ENCODE measurements at places on chromosomes 16 and 17.

DNA sequence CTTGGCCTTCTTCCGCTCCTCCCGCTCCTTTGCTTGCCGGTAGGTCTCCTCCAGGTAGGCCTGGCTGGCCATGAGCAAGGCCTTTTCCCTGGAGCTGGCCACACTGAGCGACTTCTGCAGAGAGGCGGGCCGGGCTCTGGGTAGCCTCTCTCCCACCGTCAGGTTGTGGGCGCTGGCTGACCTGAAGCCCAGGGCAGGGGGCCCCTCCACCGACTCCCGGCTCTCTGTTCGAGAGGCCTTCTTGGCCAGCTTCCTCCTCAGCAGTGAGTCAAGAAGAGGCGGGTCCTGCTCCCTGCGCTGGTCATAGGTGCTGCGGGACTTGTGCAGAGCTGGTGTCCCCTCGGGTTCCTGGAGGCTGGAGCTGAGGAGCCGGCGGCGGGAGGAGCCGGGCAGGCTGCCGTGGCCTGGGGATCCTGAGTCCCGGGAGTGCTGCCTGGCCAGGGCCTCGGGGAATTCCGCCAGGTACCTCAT, 12.8 kb downstream of the GPR179 start:
- DNase-seq = no peak

DNA sequence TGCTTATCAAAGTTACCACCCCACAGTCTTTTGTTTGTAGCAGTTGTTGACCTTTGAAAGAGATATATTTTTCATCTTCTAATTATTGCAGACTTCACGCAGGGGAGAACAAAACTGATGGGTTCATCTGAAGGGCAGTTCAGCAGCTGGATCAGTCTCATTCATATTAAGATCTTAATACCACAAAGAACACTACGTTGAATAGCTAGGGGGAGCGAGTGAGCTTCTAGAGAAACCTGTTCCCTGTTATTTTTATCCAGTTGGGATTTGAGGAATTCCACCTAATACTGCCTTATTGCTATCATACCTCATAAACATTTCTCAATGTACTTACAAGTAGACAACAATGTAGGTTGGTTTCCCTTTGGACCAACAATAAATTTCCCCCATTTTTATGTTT, 306.1 kb upstream of the KIF2B start:
- DNase-seq = no peak

DNA sequence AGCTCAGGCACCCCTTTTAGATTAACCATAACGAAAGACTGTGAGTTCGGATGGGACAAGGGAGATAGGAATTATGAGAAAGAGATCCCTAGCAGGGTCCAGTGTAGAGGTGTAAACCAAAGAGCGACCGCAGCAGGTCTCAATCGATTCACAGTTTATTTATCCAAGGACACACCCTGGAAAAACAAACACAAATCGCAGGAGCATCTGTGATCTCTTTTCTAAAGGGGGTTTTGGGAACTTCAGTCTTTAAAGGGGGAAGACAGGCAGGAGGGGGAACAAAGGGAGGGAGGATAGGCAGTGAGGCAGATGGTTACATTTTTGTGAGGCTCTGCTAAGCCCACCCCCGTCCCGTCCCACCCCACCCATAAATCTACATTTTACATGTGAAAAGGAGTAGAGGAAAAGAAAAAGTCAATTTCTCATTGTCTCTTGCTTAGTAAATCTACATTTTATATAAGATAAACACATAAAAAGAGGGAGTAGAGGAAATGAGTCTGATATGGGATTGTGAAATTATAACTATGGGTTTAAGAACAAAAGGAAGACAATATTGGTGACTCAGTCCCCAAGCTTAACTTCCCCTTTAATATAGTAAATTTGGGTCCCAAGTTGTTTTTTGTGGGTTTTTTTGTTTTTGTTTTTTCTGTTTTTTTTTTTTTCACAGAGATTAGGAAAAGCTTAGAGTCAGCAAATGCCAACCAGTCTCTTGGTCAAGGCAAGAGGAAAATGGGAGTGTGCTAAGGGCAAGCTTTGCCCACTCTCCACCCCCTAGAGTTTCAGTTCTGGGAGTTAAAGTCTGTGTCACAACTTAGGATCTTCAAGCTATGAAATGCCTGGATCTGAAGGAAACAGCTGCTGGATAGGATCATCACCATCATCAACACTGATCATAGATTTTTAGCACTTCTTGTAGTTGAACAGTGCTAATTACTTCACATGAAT, 160.9 kb upstream of the CDH5 start:
- no peak for DNase-seq

DNA sequence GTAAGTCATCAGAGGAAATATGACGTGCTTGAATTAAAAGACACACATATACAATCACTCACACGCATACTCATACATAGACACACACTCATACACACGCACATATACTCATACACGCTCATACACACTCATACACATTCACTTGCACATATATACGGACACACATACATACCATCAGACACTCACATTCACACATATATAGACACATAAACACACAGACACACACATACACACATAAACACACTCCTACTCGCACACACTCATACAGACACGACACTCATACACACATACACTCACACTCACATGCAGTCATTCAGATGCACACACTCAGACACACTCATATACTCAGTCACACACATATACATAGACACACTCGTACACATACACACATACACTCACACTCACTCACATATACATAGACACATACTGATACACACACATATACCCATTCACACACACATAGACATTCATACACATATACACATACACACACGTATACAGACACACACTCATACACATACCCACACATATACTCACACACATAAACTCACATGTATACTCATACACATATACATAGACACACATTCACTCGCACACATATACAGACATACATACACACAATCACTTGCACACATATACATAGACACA, 24.9 kb upstream of the NUDT16L1 start:
- DNase-seq = no peak

- no peak for DNase-seq
Measured at GRCh38 chr16:84500531-84500930, 3.9 kb downstream of the MEAK7 start.

- DNase-seq = peak; percentile 60
Measured at GRCh38 chr17:1873418-1873817, 43.6 kb downstream of the RPA1 start.

GRCh38 chr16:87534030-87534653, 41.3 kb upstream of the ZCCHC14 start:
- DNase-seq = no peak

DNA sequence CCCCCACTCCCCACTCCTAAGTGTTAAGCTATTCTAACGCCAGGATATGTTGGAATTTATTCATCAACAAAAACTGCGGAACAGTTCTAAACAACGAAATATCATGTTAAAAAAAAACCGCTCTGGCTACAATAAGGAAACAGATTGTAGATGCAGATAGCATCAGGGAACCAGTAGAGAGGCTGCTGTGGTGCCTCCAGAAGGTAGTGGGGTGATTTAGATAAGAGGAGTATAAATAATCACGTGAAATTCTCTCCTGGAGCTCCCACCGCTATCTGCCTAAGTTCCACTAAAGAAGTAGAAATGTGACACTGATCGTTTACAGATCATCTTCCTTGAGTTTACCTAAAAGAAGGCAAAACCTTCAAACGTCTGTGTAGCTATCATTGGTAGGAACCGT, 8.0 kb downstream of the AHSP start:
- DNase-seq = no peak

DNA sequence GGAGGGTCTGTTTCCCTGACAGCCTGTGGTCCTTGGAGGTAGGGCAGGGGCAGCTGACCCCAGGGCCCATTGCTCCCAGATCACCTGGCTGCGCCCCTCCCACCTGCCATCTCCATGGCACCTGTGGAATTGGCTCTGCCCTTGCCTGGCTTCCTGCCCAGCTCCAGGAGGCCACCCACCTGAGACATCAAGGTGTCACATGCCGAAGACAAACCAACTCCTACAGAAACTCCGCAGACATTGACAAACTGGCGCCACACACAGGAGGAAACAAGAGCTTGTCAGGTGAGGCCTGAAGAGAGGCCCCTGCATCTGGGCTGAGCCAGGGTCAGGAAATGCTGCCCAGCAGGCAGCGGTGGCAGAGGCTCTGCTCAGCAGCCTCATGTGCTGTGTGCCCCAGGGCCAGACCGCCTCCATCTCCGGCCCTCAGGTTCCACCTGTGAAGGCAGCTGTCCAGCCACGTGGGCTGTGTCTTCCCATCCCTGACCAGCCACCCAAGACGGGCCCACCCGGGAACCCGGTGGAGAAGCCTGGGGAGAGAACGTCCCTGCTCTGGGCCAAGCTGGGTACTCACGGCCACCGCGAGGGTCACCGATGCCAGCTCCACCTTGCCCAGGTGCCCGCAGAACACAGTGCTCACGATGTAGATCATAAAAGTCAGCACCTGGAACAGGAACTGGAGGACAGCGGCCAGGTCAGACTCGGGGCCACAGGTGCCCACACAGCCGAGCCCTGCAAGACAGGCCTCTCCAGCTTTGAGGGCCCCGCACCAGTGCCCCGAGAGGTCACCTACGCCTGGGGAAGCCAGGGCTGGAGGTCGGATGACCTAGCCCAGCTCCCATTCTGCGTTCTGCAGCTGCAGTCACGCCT, 1.6 kb downstream of the SLC47A2 start:
- no peak for DNase-seq

DNA sequence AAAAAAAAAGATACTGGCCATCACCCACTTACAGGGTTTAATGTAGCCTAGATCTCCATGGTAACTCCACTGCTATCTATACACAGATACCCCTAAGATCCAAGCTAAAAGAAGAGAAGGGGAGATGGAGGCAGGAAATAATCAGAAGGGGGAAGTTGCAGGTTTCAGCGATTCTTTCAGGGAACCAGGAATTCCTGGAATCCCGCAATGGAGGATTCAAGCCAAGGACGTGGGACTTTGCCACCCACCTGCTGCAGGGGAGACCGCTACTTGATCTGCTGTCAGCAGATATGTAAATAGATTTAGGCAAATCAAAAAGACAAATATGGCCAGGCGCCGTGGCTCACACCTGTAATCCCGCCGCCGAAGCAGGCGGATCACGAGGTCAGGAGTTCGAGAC, 121.1 kb downstream of the AIPL1 start:
- DNase-seq = no peak

DNA sequence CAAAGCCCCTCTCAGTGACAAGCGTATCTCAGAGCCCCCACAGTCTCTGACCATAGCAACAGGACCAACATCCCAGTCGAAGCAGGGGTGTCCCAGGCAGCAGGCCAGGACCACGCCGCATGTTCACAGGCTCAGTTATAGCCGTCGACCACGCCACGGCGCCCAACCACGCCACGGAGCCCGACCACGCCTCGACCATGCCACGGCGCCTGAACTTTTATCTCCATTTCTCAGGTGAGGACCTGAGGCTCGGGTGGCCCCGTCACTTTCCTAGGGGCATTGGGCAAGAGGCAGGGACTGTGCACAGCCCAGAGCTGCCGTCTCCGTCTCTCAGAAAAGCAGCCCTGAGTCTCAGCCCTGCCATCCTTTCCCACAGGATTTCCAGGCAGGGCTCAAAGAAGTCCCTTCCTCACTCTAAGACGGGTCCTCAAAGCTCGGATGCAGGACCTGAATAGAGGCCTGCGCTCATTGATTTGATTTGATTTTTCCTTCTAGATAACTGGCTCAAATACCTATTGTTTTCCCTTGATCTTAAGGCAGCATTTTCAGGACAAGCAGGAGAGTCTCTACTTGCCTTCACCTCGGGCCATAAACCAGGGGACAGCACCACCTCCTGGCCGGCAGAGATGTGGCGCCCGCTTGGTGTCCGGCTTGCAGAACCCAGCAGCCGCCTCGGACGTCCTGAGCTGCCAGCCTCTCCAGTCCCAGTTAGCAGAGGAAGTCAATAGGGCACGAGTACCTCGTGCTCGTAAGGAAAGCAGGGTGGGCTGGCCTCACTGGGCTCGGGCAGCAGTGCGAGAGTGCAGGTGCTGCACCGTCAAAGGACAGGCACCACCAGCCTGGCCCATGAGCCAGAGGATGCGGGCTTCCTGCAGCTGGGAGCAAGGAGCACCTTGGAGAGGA, 38.8 kb downstream of the C16orf95 start:
- peak; percentile 85 for DNase-seq

- no peak for DNase-seq
Measured at GRCh38 chr17:5466295-5466694, 2.5 kb downstream of the DHX33 start.

- DNase-seq = peak; percentile 63
Measured at GRCh38 chr17:48037036-48037837, at the start of gene COPZ2. Gene COPZ2 (minus strand): TSS chr17:48037797. CDS start chr17:48037777, 20 bp downstream.

DNA sequence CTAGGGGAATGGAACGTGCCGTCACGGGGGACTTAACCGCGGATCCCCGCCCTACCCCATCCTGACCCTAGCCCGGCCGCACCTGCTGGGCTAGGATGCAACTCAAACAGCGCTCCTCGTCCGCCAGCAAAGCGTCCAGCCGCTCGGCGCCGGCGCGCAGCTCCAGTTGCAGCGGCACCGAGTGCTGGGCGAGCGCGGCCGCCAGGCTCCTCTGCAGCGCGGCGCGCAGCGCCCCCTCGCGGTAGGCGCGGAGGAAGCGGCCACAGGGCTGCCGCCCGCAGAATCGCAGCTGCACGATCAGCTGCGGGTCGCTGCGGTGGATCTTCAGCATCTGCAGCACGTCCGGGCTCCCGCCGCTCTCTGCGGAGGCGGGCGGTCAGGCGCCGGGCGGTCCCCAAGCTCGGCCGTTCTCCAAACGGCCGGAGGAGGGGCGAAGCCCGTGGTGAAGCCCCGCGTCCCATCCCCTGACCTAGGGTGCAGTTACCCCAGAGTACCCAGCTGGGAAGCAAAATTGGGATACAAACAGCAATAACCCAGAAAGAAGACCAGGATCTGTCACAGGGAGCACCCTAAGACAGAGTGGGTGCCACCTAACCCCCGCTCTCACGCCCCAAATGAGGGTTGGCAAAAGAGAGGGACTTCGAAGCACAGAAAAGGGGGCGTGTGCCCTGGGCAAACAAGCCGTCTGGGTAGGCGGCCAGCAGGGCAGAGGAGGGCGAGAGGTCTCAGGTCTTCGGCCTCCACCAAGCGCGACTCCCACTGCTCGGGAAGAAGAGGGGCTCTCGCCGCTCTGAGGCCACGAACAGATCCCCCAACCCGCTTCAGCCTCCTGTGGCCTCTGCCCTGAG, 4.2 kb downstream of the TRADD start:
- peak; percentile 88 for DNase-seq

GRCh38 chr17:56594320-56595107, 1.0 kb downstream of the NOG start:
- peak; percentile 39 for DNase-seq

- no peak for DNase-seq
Measured at GRCh38 chr17:4678448-4679026, 25.4 kb downstream of the PELP1 start.
